WTC11 (cell line): ENCODE measurements at places on chromosomes 7 and 10. TPM values are rescaled to one million over a fixed set of nuclear protein-coding genes. Genes with fewer than 3 reads are reported as not detected.
A peak's percentile ranks its signal among the peaks of the same experiment; 100 is the strongest.

DNA sequence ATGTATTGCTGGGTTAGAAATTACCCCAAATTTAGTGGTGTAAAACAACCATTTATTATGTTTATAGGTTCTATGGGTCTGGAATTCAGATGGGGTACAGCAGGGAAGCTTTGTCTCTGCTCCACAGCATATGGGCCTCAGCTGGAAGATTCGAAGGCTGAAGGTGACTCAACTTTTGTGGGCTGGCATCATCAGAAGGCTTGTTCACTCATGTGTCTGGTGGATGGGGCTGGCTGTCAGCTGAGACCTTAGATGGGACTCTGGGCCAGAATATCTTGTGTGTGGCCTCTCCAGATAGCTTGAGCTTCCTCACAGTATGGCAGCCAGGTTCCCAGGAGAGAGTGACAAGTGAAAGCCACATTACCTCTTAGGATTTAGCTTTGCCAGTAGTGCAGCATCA lies 45.9 kb downstream of the ZNF503 start:
- no peak for DNase-seq

- no peak for DNase-seq
These were observed 58.3 kb upstream of the EGFR start for GRCh38 chr7:54960517-54960916.

GRCh38 chr7:33446551-33446950 lies 317.2 kb downstream of the BBS9 start:
- DNase-seq = no peak

- no peak for DNase-seq
These were observed 100.4 kb upstream of the SEMA3A start for GRCh38 chr7:84294847-84295455.

DNA sequence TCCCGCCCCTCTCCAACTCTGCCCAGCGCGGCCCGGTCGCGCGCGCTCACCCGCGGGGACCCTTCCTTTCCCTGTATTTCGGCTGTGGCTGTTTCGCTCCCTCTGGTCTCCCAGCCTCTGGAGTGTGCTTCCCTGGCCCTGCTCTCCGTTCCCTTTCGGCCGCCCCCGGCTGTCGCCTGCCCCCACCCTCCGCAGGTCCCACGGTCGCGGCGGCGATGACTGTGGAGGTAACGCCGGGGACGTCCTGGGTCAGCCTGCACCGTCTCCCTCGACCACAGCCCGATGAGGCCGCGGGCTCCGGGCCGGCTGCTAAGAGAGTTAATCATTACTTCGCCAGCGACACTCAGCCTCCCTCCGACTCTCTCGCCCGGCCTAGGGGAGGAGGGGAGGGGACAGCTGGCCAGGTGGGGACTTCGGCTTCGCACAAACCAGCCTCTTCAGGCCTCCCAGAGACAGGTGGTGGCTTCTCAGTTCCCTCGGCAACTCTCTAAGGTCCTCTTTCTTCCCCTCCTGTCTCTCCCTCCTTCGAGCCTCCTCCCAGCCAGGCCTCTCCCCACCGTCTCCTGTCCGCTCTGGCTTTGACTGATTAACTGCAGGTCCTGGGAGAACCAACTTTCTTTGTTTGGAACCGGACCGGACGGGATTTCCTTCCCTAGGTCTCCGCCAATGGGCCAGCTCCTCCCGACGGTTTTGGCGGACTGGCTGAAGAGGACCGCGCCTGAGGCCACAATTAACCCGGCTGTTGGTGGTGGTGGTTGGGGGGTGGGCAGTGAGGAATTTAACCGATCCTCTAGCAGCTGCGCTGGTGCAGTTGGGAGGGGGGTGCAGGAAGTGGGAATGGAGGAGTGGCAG lies 5.6 kb upstream of the PAX2 start:
- DNase-seq = peak; percentile 63

SPDYE16 gene
- total RNA-seq = not detected in 3 replicates

TBC1D12 gene
- total RNA-seq = 2.2 to 3.1 TPM (median 2.6 TPM) in 3 replicates

DNA sequence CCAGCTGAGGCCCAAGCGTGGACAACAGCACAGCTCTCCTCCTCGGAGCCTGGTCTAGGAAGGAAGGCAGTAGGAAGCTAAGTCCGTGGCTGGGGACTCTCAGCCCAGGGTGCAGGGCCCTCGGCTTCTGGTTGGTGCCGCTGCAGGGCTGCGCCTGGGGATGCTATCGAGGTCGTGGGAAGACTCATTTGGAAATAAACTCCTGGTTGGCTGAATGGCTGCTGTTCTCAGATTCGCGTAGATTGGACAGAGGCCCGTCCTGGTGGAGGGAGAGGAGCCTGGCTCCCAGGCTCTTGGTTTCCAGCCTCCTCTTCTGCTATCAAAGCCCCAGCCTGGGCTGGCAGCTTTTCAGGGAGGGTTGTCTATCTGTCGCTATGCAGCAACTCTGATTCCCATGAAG lies 152.6 kb upstream of the FZD8 start:
- DNase-seq = peak; percentile 22

DNA sequence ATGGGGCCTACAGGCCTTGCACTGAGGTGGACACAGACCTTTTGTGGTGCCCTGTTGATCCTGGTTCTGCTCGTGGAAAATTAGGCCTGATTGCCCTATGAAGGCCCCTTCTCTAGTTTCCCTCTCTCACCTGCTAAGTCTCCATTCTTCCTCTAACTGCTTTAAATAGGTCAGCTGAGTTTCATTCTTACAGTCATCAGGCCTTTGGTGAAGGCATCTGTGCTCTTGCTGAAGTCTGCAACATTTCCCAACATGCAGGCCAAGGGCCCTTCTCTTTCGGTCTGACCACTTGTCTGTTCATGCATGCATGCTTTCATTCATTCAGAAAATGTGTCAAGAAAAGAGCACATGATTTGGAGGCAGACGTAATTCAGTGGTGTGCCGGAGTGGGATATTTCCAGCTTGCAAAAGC lies 244.0 kb downstream of the BUB3 start:
- DNase-seq = no peak

TUBAL3 gene
- total RNA-seq = 0.15 to 0.25 TPM in 2 of 3 replicates, not detected in the other

FAM13C gene
- total RNA-seq = 0.82 to 1.5 TPM (median 0.89 TPM) in 3 replicates

GRCh38 chr7:37047260-37047659 lies 323.0 kb upstream of the AOAH start:
- DNase-seq = no peak

KEL gene
- total RNA-seq = 0.87 to 2.8 TPM (median 2.5 TPM) in 3 replicates

GRCh38 chr7:77661816-77662215 lies 34.4 kb upstream of the RSBN1L start:
- no peak for DNase-seq

- no peak for DNase-seq
These were observed 87.6 kb upstream of the AFAP1L2 start for GRCh38 chr10:114491933-114492332.

GRCh38 chr10:6173203-6173602 lies 29.5 kb upstream of the PFKFB3 start:
- DNase-seq = peak; percentile 66

- DNase-seq = no peak
These were observed 594 bp upstream of the RP9 start for GRCh38 chr7:33109758-33110238.
